ENCODE measurements at places on chromosomes 6 and 20.
A peak's percentile ranks its signal among the peaks of the same experiment; 100 is the strongest.

GRCh38 chr20:63006540-63007359 lies at the start of gene BHLHE23:
Gene BHLHE23, minus strand, starts transcription at chr20:63006964. Its CDS starts 190 bp downstream, at chr20:63006774.
- no peak for DNase-seq

DNA sequence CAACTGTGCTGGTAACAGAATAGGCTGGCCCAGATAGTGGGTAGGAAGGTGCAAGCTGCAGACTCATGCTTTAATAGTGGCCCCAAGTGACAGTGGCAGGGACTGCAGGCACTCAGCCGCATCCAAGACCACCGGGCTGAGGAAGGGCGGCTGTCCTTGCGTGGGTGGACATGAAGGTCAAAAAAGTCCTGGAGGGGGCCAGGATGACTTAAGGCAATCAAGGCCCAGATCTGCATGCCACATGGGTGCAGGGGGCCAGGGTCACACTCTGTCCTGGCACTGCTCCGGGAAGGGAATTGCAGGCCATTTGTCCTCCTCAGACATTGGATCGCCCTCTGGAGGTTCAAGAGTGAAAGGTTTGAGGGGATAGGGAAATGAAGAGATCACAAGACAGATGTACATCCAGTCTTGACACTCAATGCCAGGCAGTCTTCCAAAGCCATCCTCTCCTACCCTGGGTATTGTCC lies 10.4 kb upstream of the VNN2 start:
- peak; percentile 82 for DNase-seq

- DNase-seq: no peak
These were observed 160.6 kb downstream of the SMOC2 start for GRCh38 chr6:168601546-168601945.

DNA sequence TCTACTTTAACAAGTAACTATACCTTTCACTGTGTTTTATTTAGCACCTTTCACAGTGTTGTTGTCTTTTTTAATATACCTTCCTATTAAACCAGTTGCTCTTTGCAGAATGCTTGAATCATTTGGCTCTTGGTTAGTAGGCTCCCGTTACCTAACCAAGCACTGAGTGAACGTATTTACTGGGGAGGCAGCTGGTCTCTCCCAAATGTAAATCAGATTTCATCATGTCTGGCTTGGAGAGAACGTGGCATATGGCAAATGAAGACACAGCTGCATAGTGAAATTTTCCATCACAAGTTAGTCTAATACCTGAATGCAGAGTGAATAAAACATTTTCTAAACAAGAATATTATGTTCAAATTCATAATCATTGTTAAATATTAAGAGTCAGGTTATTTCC lies 12.4 kb downstream of the HTR1E start:
- DNase-seq: no peak

GRCh38 chr6:29953001-29953441 lies 10.7 kb downstream of the HLA-A start:
- no peak for DNase-seq

DNA sequence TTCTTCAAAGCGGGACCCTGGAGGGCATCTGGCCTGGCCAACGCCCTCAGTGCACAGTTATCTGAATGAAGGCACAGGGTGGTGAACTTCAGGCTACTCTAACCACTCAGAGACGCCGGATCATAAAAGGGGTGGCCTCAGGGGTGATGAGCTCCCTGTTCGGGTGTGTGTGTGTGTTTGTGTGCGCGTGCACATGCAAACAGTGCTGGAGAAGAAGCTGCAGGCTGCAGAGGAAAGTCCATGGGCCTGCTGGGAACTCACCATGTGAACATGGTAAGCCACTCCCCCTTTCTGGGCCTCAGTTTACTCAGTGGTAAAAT lies 42.0 kb downstream of the KIAA1755 start:
- DNase-seq: peak; percentile 39

GRCh38 chr20:17898548-17898994 lies 70.0 kb downstream of the SNX5 start:
- DNase-seq: peak; percentile 88

DNA sequence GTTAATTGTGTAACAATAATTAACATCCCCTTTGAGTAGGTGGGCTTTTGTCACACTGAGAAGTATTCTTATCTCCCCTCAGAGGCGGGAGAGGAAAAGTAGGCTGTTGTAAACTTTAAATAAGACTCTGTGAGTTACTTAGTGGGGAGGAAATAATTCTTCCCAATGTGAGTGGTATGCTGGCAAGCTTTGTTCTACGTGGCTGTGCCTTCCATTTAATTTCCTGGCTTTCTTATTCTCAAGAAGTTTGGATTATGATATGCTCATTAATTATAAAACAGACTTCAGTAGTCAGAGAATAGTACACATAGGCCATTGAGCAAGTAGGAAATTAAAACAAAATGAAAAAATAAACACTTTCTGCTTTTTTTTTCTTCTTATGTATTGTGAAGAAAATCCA lies 19.1 kb downstream of the ADGRB3 start:
- no peak for DNase-seq

DNA sequence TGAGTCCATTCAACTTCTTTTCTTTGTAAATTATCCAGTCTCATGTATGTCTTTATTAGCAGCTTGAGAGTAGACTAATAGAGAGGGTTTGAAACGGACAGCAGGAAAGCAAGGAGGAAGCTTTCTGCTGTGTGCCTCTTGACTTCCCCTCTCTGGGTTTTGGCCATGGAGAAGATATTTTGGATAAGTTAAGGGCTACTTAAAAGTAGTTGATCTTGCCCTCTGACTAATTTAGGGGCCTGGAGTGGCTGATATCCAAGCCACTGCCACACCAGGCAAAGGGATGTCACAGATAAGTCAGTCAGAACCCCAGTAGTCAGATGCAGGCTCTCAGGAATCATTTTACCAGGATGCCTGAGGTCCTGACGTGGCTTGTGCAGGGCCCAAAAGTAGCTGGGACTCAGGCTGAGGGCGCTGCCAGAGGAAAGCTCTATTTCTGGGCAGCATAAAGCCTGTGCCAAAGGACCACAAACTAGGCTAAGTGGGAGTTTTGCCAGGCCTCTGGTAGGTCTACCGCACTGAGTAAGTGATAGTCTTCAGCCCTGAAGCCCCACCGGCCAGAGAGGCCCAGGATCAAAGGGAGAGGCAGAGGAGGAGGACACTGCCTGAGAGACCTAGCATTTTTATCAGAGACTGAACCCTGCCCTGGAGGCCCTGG lies 41.6 kb upstream of the IYD start:
- no peak for DNase-seq

DNA sequence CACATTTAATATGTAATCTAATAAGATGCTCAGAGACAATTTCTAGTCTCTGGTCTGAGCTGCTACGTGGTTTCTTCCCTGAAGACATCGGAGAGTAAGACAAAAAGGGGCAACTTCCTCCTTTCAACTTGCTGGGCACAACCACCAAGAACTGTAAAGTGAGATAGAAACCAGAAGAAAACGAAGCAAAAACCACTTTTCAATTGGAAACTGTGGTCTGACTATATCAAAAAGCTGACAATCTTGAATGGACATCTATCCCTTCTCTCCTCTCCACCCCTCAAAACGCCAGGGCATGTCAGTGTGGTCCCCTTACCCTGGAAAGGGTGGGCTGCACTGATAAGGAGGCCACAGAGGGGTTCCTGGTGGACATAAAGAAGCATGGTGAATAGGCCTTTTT lies 269.1 kb downstream of the CD83 start:
- DNase-seq: no peak

GRCh38 chr6:88965691-88966090 lies 2.3 kb upstream of the RNGTT start:
- no peak for DNase-seq

DNA sequence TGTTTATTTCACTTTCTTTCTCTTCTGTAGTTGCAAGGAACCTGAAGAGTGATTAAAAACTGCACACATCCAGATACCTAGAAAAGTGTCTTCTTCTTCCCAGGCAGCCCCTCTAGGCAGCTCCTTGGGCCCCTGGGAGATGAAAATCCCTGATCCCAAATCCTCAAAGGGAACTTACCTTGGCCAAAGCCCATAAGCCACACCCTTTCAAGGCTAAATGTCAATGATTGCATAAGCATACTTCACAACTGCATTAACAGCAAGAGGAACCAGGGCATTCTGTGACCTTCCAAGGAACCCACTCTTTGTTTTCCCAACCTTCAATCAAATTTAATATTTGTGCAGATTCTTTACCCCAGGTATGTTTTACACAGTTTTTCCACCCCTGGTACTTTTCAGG lies 4.4 kb upstream of the HMGN3 start:
- no peak for DNase-seq

DNA sequence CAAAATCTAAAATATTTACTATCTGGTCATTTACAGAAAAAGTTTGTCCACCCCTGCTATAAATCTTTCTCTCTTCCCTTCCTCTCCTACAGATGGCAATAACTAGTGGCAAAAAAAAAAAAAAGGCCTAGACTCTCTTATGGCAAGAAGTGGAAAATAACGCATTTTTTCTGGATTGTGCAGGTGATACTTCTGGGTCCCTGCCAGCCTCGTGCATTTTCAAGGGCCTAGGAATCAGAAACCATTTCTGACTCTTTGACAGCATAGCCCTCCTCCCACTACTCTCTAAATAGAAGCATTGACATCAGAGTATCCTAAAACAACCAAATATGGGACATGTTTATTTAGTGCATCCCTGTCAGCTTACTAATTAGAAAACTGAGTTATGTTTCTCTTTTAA lies 251.0 kb downstream of the KHDC1L start:
- DNase-seq: no peak

- no peak for DNase-seq
These were observed 264.8 kb downstream of the RNGTT start for GRCh38 chr6:88698661-88699060.

- no peak for DNase-seq
These were observed 62.1 kb downstream of the FOXO3 start for GRCh38 chr6:108622641-108623298.

- no peak for DNase-seq
These were observed 429.8 kb downstream of the QKI start for GRCh38 chr6:163844357-163844756.

GRCh38 chr20:1381753-1382591 lies 10.9 kb downstream of the FKBP1A start:
- DNase-seq: no peak

- DNase-seq: no peak
These were observed 44.5 kb downstream of the ARID1B start for GRCh38 chr6:156821707-156822106.

GRCh38 chr6:6688951-6689350 lies 100.4 kb downstream of the LY86 start:
- DNase-seq: no peak

DNA sequence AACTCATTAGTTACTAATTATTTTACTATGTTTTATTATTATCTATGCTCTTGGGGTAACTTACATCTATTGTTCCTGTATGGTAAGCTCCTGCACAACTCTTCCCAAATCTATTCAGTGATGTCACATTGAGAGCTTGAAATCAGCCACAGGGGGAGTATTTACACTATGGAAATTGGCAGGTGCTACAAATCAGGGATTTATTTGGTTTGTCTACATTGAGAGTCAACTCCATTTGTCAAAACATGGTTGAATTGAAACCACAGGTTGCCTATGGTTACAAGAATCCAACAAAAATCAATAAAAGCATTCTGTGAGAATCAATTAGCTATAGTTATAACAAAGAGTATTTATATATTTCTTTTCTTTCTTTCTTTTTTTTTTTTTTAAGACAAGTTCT lies 3.9 kb upstream of the FITM2 start:
- no peak for DNase-seq

DNA sequence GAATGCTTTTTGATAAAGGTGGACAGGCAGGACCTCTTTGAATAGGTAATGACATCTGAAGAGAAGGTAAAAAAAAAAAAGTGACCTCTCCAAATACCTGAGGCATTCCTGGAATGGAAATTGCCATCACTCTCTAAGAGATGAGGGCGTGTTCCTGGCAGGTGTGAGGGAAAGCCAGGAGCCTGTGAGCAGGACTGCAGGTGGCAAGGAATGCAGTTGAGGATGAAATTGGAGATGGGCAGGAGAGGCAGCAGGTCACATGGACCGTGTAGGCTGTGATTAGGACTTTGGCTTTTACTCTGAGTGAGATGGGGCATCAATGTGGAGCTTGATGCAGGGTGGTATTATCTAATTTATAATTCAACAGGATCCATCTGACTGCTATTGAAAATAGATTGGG lies 227.4 kb downstream of the LRFN2 start:
- DNase-seq: no peak

DNA sequence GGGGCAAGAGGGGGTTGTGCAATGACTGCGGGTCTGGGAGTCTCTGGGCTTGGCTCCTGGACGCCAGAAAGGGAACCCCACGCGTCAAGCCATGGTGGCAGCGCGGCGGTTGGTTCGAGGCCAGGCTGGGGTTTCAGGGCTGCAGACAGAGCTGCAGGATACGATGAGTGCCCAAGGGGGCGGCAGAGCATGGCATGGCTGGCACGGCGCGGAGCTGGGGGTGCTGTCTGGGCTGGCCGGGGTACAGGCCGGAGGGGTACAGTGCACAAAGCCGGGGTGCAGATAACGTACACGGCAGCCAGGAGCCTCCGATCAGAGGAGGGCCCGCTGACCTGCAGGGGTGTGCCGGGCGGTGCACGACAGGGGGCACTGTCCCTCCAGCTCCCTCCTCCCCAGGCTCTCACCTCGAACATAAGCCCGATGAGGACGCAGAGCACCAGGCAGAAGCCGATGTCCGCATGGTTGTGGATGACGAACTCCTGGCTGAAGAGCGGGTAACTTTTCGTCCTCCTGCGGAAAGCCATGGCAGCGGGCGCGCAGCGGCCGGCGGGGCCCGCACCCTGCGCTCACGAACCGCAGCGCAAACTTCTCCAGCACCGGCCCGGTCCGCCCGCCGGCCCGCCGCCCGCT lies 353 bp downstream of the TRAM2 start:
- peak; percentile 93 for DNase-seq

GRCh38 chr6:21598674-21599023 lies 5.1 kb downstream of the SOX4 start:
- no peak for DNase-seq

GRCh38 chr20:6168204-6168603 lies 45.4 kb upstream of the FERMT1 start:
- DNase-seq: no peak

DNA sequence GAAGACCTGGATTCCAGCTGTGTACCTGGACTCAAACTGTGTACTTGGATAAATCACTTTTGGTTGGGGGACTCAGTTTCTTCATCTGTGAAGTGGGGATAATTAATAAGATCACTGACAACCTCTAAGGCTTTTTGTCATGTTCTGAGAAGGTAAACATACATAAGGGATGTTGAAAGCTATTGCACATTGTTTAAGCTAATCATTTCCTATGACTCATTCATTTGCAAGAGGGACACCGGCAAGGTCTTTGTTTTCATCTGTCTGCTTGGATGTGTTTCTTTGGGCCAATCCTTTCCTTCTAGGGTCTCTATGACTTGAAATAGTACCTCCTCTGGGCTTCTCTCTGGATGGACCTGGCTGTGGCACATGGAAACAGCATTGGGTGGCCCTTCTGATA lies 6.8 kb downstream of the PROKR2 start:
- DNase-seq: no peak
